ENCODE measurements at places on chromosomes 3 and 15. TPM values are rescaled to one million over a fixed set of nuclear protein-coding genes. Genes with fewer than 3 reads are reported as not detected.
A peak's percentile ranks its signal among the peaks of the same experiment; 100 is the strongest.

PRSS50 gene
- 2.9 TPM for polyA plus RNA-seq

TNIK gene
- 22.5 TPM for polyA plus RNA-seq

PLIN1 gene
- polyA plus RNA-seq = 1.4 TPM

MESP2 gene
- polyA plus RNA-seq = 0.42 TPM

MORC1 gene
- 0.78 TPM for polyA plus RNA-seq

IQCF6 gene
- not detected for polyA plus RNA-seq

ARL14 gene
- polyA plus RNA-seq = not detected

C3orf52 gene
- polyA plus RNA-seq = 7.9 TPM

GRCh38 chr15:94620632-94621031 lies 389.3 kb downstream of the MCTP2 start:
- no peak for DNase-seq

DNA sequence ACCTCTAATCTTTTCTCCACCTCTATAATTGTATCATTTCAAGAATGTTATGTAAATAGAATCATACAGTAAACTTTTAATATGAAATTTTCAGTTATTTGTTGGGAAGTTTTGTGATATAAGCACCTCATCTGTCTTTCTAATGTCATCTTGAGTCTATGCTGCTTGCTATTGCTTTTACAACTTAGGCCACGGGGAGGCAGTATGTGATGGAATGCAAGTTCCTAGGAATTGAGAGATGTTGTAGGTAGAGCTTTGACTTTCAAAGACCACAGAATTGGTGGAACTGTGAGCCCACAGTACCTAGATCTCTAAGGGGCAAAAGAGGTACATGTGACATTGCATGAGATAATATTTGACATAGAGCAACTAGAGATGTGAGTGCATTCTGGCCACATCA lies 328.3 kb downstream of the MFSD1 start:
- no peak for DNase-seq

DNA sequence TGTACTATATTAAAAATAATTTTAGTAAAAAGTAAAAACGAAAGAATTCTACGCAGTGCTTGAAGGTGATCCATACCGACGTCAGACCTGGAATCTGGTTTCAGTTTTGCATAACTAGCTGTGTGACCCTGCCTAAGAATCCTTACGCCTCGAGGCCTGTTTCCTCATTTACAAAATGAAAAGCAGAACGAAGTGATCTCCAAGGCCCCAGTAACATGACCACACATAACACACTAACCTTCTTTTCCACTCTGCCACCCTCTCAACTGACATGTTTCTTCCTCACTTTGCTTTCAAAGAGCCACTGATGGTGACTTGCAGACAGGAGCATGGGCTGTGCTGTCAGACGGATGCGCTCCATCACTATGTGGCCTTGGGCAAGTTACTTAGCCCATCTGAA lies 4.8 kb downstream of the MESD start:
- no peak for DNase-seq

GRCh38 chr15:40927873-40928806 lies 1.0 kb upstream of the DLL4 start:
- DNase-seq = no peak

GRCh38 chr3:189664311-189664710 lies 33.1 kb downstream of the TP63 start:
- DNase-seq = no peak

DNA sequence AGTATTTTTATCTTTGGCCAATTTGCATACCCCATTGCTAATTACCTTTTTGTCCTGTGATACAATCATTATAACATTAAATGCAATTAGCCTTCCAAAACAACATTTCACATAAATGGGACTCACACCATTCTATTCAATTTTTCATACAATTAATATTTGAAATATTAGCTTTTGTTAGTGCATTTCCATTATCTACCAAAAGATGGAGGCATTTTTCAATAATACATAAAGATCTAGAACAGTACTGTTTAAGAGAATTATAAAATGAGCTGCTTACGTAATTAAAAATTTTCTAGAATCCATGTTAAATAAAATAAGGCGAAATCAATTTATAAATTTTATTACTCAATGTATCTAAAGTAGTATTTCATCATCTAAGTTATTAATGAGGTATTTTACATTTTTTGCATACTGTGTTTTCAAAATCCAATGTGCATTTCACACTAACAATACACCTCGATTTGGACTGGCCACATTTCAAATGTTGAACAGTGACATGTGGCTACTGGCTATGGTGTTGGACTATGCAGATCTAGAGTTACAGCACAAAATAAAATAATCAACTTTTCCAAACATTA lies 74.3 kb downstream of the TJP1 start:
- DNase-seq = no peak

DNA sequence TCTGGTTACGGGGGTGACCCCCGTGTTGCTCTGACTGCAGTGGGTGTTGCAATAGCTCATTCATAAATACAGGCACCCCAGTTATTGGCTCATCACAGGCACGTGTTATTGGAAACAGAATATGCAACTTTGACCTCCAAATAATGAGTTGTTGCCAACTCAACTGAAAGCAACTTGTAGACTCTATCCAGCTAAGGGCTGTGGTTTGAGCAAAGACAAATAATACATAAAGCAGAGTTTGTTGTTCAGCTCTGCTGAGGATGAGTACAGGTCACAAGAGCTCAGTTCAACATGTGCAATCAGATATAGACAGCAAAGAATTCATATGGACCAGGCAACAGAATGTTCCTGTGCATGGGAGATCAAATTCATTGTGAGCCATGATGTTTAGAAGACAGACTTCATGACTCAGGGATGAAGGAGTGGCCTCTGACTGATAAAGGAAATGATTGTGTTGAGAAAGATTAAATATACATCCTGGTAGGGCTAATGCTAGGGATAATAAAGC lies 87.6 kb upstream of the LRIG1 start:
- no peak for DNase-seq

GRCh38 chr3:139652561-139652960 lies 25.2 kb downstream of the NMNAT3 start:
- DNase-seq = no peak

DNA sequence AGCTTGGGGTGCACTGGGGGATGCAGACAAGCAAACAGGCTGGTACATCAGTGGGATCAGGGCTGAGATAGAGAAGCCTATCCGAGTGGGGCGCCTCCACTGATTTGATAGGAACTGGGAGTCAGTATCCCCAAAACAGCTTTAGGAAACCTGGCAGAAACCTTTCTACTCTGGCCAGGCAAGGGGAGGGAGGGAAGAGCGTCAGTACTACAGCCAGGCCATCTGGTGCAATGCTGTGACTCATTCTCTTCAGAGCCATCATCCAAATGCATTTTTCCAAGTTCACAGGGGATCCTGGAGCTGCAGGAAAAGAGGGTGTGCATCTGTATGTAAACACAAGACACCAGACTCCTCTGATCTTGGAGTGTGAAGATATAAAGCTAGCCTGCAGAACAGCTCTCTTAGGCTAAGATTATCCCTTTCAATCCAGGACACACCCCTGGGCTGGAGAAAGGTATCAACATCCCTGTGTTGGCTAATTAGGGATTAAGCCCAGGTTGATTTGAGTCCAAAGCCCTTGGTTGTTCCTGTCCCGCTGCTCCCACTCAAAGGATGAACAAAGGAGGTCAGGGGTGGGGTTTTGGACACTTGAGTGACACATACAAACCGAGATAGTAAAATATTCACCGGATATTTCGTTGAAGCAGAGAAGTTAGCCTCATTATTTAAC lies 9.3 kb downstream of the GALNT15 start:
- no peak for DNase-seq

- no peak for DNase-seq
Observed at GRCh38 chr15:99361545-99362185, 110.4 kb downstream of the LRRC28 start.

GRCh38 chr3:187618722-187619121 lies 51.5 kb downstream of the SST start:
- DNase-seq = no peak

GRCh38 chr3:51974963-51975851 lies at the start of gene ABHD14A:
Gene ABHD14A (plus strand): TSS chr3:51975064. CDS start chr3:51975136, 72 bp downstream.
- peak; percentile 45 for DNase-seq

DNA sequence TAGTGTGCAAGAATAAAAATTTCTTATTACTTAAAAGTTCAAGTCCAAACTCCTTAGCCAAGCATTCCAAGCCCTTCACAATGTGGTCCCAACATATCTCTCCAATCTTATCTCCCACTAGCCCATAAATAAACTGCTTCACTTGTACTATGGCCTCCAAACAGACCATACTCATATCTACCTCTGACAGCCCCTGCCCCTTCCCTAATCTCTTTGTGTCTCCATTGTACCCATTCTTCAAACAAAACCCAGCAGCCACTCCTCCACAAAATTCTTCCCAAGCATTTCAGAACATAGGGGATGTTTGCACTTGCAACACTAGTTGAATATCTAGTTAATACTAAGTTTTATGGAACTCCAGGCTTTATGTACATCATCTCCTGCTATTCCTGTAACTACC lies 30.5 kb downstream of the LCMT2 start:
- no peak for DNase-seq

DNA sequence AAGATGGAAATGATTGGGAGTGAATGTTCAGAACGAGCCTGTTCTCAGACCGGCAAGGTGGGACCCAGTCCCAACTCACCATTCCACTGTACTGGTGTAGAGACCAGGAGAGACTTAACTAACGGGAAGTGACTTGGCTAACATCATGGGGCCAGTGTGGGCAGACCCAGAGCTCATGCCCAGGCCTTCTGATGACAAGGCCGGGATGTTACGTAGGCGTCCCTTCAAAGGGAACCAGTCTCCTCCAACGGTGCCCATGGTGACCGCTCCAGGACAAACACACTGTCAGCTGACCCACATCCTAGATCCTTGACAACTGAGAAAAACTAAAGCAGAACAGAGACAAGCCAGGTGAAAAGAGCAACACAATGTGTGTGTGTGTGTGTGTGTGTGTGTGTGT lies 128.4 kb upstream of the HACD2 start:
- DNase-seq = no peak

- no peak for DNase-seq
Observed at GRCh38 chr3:80192936-80193335, 425.1 kb upstream of the ROBO1 start.

GRCh38 chr3:149207475-149207874 lies 14.2 kb downstream of the CP start:
- DNase-seq = no peak

GRCh38 chr3:141086188-141086587 lies 35.0 kb downstream of the SPSB4 start:
- no peak for DNase-seq

DNA sequence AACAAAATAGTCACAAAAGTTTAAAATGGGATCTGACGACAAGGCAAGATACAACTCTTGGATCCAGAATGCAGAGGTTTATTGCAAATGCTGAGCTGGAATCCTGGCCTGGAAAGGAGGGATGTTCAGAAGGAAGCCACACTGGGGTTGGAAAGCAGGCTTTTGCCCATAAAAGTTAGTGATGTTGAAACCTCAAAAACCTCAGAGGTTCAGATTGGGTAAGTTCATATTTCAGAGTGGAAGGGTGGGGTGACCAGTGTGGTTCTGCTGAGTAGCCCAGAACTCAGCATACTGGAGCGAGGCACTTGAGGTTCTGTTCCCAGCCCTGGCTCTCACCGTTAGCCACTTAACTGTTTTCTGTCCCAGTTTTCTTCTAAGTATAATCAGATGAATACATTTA lies 114.0 kb upstream of the OSTN start:
- DNase-seq = no peak

- DNase-seq = no peak
Observed at GRCh38 chr3:36907911-36908646, 36.8 kb downstream of the TRANK1 start.
